ENCODE measurements at places on chromosomes 6 and 20. TPM values are rescaled to one million over a fixed set of nuclear protein-coding genes. Genes with fewer than 3 reads are reported as not detected.

- no peak for DNase-seq
- no peaks in the 10 kb centered on the region for H3K36me3 ChIP-seq
- no peaks in the 10 kb centered on the region for H3K4me1 ChIP-seq
- H3K4me3 ChIP-seq: no peak overlapping the region
Observed at GRCh38 chr6:112348891-112349635, 1.9 kb downstream of the RFPL4B start.

- peaks cover 14% of the 10 kb centered on the region for H3K4me1 ChIP-seq
- no peak overlapping the region for H3K27ac ChIP-seq
- no peak overlapping the region for H3K4me3 ChIP-seq
- no peak for DNase-seq
Observed at GRCh38 chr6:36223706-36224105, 27.2 kb downstream of the BRPF3 start.

- no peak for DNase-seq
- no peak overlapping the region for H3K27ac ChIP-seq
- H3K4me1 ChIP-seq: no peaks in the 10 kb centered on the region
- peaks cover 20% of the 10 kb centered on the region for H3K27me3 ChIP-seq
- H3K4me3 ChIP-seq: no peak overlapping the region
Observed at GRCh38 chr20:62633598-62634329, 8.5 kb upstream of the SLCO4A1 start.

GRCh38 chr20:48076747-48077146 lies 291.5 kb upstream of the SULF2 start:
- no peak for DNase-seq
- H3K27ac ChIP-seq: no peak overlapping the region
- no peaks in the 10 kb centered on the region for H3K27me3 ChIP-seq
- no peaks in the 10 kb centered on the region for H3K36me3 ChIP-seq
- no peaks in the 10 kb centered on the region for H3K4me1 ChIP-seq
- H3K4me3 ChIP-seq: no peak overlapping the region

- no peaks in the 10 kb centered on the region for H3K27me3 ChIP-seq
- peaks cover 4% of the 10 kb centered on the region for H3K4me1 ChIP-seq
- H3K36me3 ChIP-seq: peaks cover 9% of the 10 kb centered on the region
- H3K4me3 ChIP-seq: peak overlapping the region; percentile 99
- peak overlapping the region; percentile 96 for H3K27ac ChIP-seq
Observed at GRCh38 chr6:26124781-26125685, 37.8 kb downstream of the HFE start.

GRCh38 chr20:17636523-17637412 lies 45.3 kb downstream of the RRBP1 start:
- peak overlapping the region; percentile 57 for H3K27ac ChIP-seq
- H3K4me1 ChIP-seq: peaks cover 67% of the 10 kb centered on the region
- peak; percentile 19 for DNase-seq

DNA sequence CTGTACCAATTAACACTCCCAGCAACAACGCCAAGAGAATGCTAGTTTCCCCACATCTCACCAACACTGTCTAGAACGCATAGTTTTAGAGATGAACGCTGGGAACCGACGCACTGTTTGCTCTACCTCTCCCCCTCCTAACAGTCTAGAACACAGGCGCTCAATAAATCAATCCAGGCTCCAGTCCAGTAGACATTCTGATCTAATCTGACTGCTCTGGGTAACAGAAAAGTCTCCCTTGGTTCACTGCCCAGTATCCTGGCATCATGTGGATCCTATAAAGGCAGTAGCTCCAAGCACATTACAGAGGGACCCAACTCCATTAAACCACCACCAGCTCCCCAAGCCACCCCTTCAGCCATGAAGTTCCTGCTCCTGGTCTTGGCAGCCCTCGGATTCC lies at the start of gene DEFB132:
DEFB132 (plus strand) TSS at position 306 of the 400 bp plus-strand sequence; CDS start at position 361, 55 bp downstream.
- no peaks in the 10 kb centered on the region for H3K4me1 ChIP-seq
- H3K27ac ChIP-seq: no peak within 1 kb of the TSS
- DNase-seq: no peak
- no peak within 1 kb of the TSS for H3K4me3 ChIP-seq
- H3K36me3 ChIP-seq: no peaks in the 10 kb centered on the region
- H3K27me3 ChIP-seq: no peaks in the 10 kb centered on the region

- no peaks in the 10 kb centered on the region for H3K27me3 ChIP-seq
- H3K4me1 ChIP-seq: peaks cover 15% of the 10 kb centered on the region
- H3K4me3 ChIP-seq: no peak overlapping the region
- no peak for DNase-seq
Observed at GRCh38 chr20:45047581-45048119, 53.3 kb downstream of the KCNS1 start.

DNA sequence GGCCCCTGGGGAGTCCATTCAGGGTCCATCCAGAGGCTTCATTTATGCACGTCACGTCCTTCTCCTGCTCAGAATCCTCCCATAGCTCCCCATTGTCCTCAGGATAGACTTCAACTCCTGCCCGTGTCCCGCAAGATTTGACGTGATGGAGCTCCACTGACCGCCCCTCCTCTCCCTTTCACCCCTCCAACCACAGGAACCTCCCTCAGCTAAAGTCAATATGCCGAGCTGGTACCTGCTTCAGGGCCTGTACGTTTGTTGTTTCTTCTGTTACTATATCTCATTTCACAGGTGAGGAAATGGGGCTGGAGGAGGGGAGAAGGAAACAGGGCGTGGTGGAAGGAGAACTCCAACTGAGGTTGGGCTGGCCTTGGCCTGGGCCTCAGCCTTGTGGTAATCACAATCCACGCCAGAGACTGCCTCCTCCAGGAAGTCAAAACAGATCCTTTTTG lies 38.6 kb downstream of the CEBPB start:
- no peak for DNase-seq
- H3K4me3 ChIP-seq: no peak overlapping the region
- H3K36me3 ChIP-seq: no peaks in the 10 kb centered on the region
- H3K27ac ChIP-seq: no peak overlapping the region
- H3K4me1 ChIP-seq: peaks cover 19% of the 10 kb centered on the region

DNA sequence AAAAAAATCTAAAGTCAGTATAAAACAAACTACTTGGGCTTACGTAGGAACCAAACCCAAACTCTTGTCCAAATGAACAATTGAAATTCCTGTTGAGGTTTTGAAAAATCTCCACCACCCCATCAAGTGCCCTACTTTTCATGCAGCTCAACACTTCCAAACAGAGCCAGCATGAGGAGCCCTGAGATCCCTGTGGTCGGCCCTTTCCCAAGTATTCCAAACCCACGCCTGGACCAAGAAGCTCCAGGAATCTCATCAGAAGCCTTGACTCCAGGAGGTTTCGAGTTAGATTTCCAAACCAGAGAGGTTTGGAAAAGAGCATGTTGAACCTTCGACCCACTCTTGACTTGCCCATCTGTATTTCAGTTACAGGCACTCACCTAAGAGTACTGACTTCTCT lies 179.3 kb downstream of the MTFR2 start:
- DNase-seq: no peak
- H3K4me1 ChIP-seq: no peaks in the 10 kb centered on the region
- H3K27me3 ChIP-seq: no peaks in the 10 kb centered on the region
- H3K4me3 ChIP-seq: no peak overlapping the region

Gene LY6G5C
- 0.40 TPM for total RNA-seq

Gene TMEM14C
- total RNA-seq: 65.1 TPM

Gene E2F3
- 5.4 TPM for total RNA-seq

Gene GATA5
- 0.50 TPM for total RNA-seq

Data from spinal cord (tissue), 10 donors.